Left renal pelvis (tissue), 4 donors: ENCODE measurements at places on chromosomes 16 and 17. TPM values are rescaled to one million over a fixed set of nuclear protein-coding genes. Genes with fewer than 3 reads are reported as not detected.

DNA sequence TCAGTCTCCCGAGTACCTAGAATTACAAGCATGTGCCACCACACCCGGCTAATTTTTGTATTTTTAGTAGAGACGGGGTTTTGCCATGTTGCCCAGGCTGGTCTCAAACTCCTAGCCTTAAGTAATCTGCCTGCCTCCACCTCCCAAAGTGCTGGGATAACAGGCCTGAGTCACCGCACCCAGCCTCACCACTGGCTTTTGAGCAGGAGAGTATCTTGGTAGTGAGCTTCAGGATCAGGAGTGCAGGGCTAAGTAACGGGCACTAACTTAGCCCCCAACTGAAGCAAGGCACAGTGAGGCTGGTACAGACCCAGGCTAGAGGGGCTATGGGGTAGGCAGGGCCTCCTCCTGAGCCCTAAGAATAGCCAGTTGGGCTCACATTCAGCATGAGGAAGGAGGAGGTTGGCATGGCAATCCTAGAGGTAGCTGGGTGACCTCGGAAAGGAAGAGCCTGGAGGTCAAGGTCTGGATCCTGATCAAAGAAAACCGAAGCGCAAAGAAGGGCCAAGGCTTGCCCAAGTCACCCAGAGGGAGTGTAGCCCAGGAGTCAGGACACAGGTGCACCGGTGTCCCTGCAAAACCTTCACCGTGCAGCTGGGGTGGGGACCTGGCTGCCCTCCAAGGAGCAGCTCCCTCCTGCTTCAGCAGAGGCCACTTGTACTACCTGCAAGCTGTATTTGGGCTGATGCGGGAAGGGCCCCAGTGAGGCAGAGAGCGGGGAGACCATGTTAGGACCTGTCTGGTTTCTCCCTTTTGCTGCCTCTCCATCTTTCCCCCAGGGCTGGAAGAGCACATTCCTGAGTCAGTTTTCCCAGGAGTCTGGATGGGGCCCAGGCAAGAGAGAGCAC is 1.3 kb upstream of the ADGRG5 start:
- DNase-seq, result no peak

DNA sequence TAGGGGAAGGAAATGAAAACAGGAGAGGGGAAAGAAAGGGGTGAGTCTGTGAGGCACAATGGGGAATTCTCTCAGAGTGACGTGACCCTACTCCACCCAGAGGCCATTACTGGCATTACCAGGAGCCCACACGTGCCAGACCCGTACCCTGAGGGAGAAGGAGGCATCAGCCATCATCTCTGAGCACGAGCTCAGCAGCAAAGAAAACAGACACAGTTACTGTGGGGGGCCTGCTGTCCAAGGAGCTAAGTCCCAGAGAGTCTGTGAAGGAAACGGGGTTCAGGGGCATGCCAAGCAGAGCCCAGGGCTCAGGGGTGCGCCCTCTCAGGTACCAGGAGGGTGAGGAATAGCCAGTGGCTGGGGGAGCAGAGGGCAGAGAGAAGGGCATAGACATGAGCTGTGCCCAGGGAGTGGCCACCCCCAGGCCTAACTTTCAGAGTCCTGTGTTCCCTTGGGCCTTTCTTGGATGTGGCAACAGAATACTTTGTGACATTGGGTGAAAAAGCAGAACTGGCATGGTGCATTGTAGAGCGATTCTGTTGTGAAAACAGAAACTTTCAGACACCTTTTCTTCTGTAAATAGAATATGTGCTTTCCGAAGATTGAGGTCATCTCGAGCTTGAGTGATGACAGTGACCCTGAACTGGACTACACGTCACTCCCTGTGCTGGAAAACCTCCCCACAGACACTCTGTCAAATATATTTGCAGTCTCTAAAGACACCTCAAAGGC is 11.3 kb downstream of the TAF1C start:
- DNase-seq, result no peak

DNA sequence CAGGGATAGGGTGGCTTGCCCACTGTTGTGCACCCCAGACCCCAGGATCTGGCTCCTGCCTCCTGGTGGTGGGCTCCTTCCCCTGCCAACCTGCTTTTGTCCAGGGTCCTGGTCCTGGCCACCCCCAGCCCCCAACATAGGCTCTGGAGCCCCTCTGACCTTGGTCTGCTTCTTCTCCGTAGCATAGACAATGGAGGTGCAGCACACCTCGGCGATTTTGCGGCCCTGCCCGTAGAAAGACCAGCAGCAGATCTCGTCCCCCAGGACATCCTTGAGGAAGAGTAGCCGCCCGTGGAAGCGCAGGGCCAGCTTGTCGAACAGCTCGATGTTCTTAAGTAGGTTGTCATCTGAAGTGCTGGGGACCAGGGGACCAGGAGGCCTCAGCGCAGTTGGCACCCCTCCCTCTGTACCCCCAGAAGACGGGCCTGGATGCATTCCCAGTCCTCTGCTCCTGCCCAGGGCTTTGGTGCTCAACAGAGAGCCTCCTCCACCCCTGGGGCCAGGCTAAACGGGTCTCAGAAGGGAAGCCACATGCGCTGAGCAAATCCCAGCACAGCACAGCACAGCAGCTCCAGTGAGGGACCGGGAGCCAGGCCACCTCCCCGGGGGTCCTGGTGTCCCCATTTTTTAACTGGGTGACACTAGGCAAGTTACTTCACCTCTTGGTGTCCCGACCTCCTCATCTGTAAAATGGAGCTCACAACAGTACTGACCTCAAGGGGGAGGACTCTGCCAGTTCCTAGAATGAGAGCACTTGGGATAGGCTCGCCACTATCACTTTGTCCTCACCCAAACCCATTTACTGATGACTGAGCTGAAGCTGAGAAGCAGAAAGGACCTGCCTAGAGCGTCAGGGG is 10.8 kb downstream of the ASPHD1 start:
- DNase-seq, result no peak

- peak; percentile 34 for DNase-seq
Observed at GRCh38 chr17:59004338-59005111, 102.2 kb downstream of the TRIM37 start.

DNA sequence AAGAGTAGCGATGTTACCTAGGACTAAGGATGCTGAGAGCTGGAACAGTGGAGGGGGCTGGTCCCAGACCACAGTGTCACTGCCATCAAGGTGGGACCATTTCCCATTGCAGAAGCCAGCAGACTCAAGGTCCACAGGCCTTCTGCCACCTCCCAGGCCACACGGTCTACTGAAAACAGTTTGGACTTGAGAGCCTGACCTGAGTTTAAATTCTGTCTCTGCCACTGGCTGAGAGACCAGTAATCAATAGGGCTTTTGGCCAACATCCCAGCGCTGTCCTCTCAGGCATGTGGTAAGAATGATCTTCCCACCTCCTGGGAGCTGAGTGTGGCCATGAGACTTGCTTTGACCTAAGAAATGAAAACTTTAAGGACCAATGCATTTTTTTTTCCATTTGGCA is 331.4 kb upstream of the CDH5 start:
- DNase-seq, result no peak

DNA sequence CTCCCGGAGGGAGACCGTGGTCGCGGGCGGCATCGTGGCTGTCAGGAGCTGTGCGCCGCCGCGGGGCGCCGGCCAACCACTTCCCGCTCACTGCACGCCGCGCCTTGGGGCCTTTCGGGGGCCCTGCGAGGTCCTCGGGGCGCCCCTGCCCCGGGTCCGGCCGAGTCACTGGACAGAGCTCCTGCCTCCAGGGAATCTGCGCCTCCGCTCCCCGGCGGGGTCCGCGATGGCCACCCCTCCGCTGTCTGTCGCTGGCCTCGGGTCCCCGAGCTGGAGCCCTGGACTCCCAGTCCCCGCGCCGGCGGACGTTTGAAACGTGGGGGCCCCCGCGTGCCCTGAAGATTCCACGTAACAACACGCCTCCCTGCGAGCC is at the start of gene QRICH2:
QRICH2 (minus strand) TSS at position 311 of the 373 bp plus-strand sequence; CDS start at position 33, 278 bp downstream.
- no peak for DNase-seq

- no peak for DNase-seq
Observed at GRCh38 chr16:63568164-63568563, 1531.9 kb upstream of the CDH8 start.

Gene TBC1D16
- 31.5 TPM for polyA plus RNA-seq

DNA sequence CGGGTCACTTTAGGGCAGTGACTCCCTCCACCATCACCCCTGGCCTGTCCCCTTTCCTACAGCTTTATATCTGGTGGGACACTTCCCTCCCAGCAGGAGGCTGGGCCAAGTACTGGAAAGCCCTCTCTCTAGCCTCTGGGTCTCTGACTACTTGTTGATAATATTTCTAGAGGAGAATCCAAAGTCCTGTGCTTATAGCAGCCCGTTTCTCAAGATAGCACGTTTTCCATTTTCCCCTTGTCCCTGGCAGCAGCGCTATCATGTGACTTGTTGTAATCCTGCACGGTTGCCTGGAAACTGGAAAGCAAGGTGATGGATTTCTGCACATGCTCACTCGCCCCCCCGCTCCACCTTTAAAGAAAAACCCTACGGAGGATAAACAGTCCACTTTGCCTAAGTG is 3.3 kb upstream of the AXIN2 start:
- DNase-seq, result no peak

Gene GPR139
- not detected for polyA plus RNA-seq
